ENCODE measurements at places on chromosomes 11 and 22. TPM values are rescaled to one million over a fixed set of nuclear protein-coding genes. Genes with fewer than 3 reads are reported as not detected.

HTR3A gene
- 1.1 TPM for total RNA-seq

CECR2 gene
- total RNA-seq, result 3.4 TPM

MLC1 gene
- total RNA-seq, result 0.28 TPM

NRIP3 gene
- total RNA-seq, result 1.6 TPM

CSNK2A3 gene
- total RNA-seq, result 3.8 TPM

YPEL4 gene
- 0.82 TPM for total RNA-seq

C11orf98 gene
- total RNA-seq, result 44.5 TPM

KDM4E gene
- not detected for total RNA-seq

DRD2 gene
- 0.31 TPM for total RNA-seq

OR52I2 gene
- total RNA-seq, result not detected

MS4A2 gene
- total RNA-seq, result 9.1 TPM

CST6 gene
- 5.9 TPM for total RNA-seq
